ENCODE measurements at places on chromosomes 11 and 22. TPM values are rescaled to one million over a fixed set of nuclear protein-coding genes. Genes with fewer than 3 reads are reported as not detected.
A peak's percentile ranks its signal among the peaks of the same experiment; 100 is the strongest.

- no peak for DNase-seq
These were observed 128.9 kb downstream of the DBX1 start for GRCh38 chr11:20031155-20032001.

GRCh38 chr11:38824573-38824972, 2226.5 kb upstream of the RAG2 start:
- DNase-seq = no peak

- peak; percentile 46 for DNase-seq
These were observed 17.5 kb downstream of the UQCR10 start for GRCh38 chr22:29784451-29785361.

DNA sequence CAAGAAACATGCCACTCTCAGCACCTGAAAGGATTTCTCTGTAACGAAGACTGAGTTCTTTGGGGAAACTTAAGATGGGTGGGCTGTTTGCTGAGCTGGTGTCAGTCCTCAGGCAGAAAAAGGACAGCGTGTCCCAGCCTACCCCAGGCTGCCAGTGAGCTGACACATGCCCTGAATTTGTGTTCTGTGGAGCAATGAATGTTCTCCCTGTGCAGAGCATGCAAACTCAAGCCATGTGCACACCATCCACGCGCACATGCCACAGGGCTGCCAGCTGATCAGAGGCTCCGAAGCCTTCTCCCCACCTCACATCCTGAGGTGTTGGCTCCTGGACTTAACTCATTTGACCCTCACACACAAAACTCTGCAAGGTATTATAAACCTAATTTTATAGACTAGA, 104.9 kb downstream of the KCNC1 start:
- no peak for DNase-seq

DNA sequence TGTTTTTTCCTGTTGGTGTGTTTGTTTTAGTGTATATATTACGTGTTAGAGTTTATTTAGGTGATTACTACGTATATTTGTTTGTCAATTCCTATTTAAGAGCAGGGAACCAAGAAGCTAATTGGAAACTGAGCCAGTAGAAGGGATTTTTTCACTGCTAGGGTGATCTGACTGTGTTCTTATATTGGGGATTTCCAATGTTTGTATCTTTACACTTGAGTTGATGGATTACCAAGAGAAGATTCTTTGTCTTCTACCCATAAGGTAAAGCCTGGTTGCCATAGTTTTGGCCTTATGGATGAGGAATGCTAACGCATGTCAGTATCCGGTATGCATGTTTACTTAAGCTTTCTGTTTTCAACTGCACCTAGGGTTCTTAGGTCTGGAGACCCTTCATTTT, 35.6 kb downstream of the SIK2 start:
- DNase-seq = no peak

DNA sequence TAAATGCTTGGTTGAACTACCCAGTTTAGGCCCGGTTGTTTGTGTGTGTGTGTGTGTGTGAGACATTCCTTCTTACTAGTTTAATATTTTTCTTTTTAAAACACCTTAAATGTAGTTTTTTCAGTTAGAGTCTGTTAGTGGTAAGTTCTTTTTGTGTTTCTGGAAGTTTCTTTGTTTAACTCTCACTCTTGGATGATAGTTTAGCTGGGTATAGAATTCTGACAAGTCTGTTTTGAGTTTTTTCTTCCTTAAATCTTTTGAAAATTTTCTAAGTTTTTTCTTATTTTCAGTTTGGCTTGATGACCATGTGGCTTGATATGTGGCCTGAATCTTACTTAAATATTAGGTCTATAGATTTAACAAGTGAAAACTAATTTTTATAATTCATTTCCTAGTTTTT, 60.1 kb downstream of the PDE3B start:
- DNase-seq = no peak

- DNase-seq = no peak
These were observed 650 bp downstream of the CST6 start for GRCh38 chr11:66012371-66012945.

DNA sequence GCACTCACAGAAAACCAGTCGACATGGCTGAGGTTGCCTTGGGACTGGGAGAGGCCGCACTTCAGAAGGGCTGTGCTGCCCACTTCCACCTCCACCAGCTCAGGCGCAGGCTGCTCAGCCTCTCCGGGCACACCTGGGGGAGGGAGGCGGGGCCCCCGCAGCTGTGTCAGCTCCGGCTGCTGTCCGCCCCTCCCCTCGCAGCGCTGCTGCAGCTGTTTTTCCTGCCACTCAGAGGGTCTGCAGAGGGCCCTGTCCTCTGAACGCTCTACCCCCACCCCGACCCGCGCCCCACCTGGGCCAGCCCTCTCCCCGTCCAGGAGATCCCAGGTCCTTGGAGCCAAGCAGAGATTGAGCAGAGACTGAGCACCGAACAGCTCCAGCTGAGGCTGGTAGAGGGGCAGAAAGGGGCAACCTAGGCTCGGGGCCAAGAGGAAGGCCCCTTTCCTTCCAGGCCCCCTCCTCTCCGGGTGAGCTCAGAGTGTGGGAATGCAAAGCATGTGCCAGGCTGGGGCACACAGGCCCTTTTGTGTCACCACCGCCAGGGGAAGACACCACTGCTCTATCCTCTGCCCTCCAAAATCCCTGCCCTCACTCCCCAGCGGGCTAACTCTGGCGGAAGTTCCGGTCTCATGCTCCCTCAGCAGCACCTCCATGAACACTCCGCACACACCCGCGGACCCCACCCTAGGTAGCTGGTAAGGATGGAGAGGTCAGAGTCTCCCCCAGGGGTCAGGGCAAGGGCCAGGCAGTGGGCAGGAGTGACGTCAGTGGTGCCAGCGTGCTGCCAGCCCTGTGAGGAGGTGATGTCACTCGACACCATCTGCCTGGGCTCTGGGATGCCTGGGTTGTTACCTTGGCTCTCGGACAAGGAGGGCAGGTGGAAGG, 1.6 kb downstream of the MCAM start:
- DNase-seq = peak; percentile 59

DNA sequence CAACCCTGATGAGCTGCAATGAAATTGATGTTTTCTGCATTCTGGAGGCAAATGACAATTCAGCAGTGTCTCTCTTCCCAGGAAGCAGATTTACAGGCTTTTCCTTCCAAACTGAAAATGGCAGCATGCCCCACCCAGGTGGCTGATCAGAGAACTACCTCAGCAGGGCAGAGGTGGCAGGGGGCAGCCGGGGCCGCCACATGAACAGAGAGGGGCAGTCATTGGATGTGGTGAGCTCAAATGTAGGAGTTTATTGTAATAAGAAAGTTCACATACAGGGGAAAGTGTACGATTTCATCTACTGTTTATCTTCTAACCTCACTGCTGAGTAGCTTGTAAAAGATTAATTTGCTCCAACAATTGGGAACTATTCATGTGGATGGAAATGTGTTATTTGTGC, 15.7 kb upstream of the PARVA start:
- no peak for DNase-seq

- no peak for DNase-seq
These were observed 579.4 kb downstream of the JRKL start for GRCh38 chr11:96969251-96969650.

DNA sequence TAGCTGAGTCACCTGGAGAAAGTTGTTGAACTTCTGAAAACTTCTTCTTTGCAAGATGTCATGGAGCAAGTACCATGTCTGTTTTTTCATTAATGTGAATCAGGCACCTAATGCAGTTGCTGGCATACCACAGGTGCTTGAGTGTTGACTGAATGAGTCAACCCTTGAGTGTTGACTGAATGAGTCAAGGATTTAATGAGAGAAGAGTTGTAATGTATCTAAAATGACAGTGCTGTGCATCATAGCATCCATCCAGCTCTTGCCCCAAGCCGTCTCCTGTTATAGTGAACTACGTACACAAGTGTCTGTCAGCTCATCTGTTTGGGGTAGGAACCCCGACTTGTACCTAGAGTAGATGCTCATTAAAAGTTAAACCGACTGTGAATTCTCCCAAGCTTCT, 93.1 kb downstream of the CWC15 start:
- DNase-seq = no peak

DNA sequence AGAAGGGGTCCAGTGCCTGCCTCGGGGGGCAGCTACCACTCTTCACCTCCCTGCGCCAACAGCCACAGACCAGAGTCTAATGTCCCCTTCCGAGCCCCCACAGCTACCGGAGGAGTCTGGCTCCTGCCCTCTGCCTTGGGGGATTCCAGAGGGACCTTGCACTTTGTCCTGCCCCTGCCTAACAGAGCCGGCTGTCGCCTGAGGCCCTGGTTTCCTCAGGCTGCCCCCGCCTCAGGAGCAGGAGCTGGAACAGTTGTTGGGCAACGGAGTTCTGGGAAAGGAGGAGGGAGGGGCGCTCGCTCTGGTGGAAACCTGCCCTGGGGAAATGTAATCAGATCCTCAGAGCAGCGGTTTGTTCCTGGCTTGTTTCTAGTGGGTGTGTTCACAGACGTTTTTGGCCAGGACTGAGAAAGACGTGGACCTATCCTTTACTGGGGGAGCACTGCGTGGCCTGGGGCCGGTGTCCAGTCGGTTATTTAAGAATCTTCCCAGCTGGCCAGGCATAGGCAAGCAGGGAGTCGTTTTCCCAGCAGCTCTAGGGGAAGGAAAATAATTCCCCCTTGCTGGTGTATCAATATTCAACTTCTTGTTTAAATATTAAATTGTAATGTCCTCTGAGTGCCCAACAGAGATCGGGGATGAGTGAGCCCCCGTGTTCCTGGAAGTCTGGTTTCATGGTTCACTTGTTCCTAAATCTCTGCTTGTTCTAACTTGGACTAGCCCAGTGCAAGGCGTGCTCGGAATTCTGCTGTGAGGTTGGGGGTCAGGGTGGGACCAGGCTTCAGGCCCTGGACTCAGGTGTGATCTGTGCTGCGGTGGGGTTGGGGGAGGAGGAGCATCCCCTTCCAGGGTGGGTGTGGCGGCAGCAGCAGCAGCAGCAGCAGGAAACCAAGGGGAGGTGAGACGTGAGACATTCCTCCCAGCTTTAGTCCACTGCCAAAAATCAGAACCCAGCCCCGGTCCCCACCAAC, 32.1 kb downstream of the A4GALT start:
- peak; percentile 92 for DNase-seq

- DNase-seq = no peak
These were observed 804 bp downstream of the APIP start for GRCh38 chr11:34915136-34916014.

DNA sequence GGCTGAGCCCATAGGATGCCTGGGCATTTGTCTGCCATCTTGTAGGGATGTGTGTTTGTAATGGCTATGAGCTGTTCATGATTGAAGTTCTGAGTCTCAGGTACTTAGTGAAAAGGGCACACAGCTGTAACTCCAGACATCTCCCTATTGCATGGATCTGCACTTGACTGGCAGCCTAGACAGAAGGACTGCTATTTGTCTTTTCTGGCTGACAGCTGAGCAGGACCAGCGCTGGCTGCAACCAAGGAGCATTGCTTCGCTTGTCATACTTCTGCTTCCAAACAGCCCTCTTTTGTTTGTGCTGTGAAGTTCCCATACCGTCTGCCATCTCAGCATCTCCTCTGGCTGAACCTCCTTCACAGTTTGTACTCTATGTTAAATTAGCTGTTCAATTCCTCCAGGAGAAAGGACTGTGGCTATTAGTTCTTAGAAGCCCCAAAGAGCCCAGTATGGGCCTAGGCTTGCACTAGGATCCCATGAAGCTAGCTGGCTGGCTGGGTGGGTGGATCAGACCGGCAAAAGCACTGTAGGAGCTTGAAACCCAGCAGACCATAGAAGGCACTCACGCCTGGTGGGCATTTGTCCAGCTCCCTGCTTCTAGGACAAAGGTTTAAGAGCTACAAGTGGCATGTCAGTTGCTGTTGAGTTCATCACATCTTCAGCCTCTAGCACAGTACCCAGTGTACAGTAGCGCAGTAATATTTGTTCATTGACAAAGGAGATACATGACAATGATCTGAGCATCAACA, 20.4 kb downstream of the HIRA start:
- no peak for DNase-seq

GRCh38 chr11:55658608-55659007, 3.4 kb upstream of the OR4C6 start:
- no peak for DNase-seq

Gene ZNF202
- total RNA-seq = 4.5 TPM

Gene TMPRSS6
- not detected for total RNA-seq

Gene SHANK2
- total RNA-seq = 0.18 TPM

Gene MOGAT2
- 0.38 TPM for total RNA-seq

Gene GAS2
- total RNA-seq = 7.3 TPM

Gene CHRM1
- total RNA-seq = not detected
